ENCODE measurements at places on chromosomes 7 and 10.

DNA sequence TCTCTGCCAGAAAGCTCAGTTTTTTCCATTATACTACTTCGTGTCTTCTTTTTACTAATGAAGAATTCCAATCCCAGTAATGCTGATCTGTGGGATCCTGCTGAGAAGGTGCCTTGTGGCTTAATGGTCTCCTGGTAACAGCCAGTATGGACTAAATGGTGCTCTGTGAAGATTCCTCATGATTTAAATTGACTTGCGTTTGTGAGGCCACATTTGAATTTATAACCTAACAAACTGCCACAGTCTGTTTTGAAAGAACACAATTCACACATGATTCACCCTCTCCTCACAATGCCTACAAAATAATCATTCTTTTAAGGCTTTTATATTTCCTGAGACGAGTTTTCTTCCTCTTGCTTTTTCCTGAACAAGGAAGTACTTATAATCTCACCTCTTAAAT lies 140.0 kb downstream of the MBL2 start:
- DNase-seq: peak; percentile 28

DNA sequence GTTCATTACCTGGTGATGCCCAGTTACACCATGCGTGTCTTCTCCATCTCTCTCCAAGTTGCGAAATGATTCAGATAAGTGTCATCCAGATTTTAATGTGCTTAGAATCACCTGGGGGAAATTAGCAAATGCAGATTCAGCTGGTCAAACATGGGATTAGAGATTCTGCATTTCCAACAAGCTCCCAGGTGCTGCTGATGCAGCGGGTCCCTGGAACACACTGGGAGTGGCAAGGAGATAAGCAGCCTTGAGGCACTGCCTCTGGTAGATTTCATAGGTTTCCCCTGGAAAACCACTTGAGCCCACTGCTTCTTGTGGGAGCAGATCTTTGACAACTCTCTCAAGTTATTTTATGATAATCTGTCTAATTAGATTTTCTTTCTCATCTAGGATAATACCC lies 196.0 kb upstream of the C7orf33 start:
- no peak for DNase-seq

DNA sequence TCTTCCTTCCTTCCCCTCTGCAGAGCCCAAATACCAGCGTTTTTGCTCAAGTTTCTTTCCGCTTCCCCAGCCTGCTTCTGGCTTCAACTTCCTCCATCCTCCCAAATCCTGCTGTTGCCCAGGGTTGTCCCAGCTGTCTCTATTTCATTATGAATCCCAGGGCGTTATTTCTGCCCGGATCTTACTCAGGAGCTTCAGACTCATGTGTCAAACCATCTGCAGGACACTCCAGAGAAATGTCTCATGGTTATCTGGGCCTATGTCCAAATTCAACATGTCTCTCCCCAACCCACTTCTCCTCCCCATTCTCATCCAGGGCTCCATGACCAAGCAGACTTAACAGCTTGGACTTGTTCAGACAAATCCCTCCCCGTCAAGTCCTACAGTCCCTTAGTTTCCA lies 15.6 kb downstream of the ARHGAP22 start:
- peak; percentile 69 for DNase-seq

GRCh38 chr7:5646846-5647245 lies 134.6 kb downstream of the RNF216 start:
- no peak for DNase-seq

DNA sequence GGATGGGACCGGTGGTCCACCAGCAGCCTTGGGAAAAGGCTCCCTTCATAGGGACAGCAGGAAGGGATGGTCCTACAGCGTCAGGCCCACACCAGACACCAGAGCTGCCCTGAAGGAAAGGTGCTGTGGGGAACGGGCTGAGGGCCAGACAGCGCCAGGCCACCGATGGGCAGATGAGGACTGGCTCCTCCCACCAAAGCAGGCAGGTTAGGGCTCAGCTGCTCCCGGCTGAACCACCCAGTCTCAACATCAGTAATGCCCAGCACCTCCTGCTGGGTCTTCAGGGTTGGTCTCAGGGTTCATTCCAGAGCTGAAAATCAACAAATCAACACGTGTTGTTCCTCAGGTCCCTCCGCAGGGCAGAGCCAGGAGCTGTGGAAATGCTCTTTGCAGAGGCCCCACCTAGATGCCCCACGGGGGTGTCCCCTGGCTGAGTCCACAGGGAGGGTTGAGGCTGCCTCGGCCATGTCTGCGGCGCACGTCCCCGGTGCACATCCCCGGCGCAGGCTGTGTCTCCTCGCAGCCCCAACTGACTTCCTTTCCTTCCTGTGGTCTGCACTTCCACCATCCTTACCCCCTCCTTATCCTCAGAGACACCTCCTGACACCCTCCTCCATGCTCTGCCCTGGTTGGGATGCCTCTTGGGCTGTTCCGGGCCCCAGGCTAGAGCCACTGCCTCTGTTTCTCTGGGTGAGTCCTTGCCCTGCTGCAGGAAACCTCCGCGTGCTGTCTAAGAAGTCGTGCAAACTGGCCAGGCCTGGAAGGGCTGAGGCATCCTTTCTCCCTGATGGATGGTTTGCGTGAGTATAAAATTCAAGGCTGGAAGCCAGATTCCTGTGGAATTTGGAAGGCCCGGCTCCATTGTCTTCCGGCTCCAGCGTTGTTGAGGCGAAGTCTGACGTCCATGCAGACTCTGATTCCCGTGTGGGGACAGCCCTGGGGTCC lies 32.8 kb upstream of the CFAP46 start:
- no peak for DNase-seq

GRCh38 chr10:101067356-101068083 lies 5.7 kb downstream of the KAZALD1 start:
- DNase-seq: peak; percentile 89

- DNase-seq: no peak
Observed at GRCh38 chr10:120039046-120039445, 146.5 kb downstream of the SEC23IP start.
